ENCODE measurements at places on chromosomes 4 and X.

DNA sequence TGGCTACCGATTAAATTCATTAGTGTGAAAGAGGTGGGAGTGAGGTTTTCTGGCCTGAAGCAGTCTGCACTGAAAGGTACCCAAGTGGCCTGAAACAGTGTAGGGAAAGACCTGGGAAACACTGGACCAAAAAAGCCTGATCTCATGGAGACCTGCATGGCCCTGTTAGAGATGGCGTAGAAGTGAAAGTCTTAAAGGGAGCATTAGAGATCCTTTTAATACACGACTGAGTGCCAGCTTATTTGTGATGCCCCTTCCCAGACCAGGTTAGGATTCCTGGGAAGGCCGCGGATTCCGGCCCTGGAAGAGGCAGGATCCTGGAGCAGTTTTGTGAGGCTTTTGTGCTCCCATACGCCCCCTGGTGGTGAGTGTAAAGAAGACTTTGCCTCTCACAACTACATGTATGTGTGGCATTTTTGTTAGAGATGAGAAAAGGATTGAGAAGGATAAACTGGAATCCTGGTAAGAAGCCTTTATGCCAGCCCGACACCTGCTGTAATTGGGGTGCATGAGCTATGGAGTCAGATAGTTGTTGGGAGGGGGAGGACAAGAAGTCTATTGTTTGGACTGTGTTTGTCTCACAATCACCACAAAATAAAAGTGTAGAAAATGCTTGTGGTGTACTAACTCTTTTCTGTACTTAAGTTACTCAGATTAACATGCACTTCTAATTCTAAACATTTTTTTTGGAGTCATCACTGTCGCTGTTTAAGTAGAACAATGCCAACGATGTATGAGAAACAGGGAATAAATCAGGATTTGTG is 54.0 kb downstream of the JADE1 start:
- DNase-seq: peak; percentile 76

DNA sequence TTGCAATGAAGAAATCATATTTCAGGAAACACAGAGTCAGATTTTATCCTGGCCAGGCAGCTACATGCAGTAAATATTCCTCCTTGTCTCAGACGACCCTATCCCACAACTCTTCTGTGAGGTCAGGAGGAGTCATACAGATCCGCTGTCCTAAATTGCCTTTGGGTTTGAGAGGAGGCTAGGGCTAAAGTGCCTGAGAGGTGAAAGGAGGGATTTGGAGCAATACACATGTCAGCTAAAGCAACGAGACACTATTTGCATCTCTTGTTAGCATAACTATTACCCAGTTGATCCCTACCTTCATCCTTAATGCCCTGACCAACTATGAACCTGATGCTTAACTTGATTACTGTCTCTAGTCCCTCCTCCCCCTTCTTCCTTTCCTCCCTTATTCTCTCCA is 98.6 kb downstream of the TBC1D19 start:
- no peak for DNase-seq

- DNase-seq: no peak
Observed at GRCh38 chr4:89572224-89572858, 264.6 kb downstream of the SNCA start.

- DNase-seq: no peak
Observed at GRCh38 chr4:6489927-6490326, 17.5 kb upstream of the PPP2R2C start.

DNA sequence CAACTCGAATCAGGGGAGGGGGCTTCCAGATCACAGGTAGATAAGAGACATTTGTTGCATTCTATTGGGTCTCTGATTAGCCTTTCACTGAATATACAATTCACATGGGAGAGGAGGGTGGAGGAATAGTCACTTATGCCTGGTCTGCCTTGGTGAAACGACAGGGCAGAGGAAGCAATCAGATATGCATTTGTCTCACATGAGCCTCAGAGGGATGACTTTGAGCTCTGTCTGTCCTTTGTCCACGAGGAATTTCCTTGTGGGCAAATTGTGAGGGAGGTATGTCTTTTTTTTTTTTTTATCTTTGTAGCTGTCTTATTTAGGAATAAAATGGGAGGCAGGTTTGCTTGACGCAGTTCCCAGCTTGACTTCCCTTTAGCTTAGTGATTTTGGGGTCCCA is 28.5 kb upstream of the TMSB4X start:
- no peak for DNase-seq

GRCh38 chrX:31251336-31251735 is 179.5 kb upstream of the FTHL17 start:
- DNase-seq: no peak

DNA sequence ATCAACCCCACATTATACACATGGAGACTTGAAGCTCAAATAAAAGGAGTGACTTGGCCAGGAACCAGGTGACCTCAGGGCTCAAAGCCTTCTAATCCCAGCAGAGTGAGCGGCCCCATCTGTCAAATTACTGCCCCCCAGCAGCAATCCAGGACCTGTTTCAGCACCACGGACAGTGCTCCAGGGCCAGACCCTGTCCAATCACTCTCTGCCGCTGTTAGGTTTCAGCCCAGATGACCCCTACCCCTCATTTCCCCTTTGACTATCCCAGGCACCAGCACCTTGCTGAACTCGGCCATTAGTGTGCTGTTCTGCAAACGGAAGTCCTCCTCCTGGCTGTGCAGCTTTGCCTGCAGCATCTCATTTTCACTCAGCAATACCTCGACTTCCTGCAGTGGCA is 5.1 kb downstream of the GRIPAP1 start:
- DNase-seq: no peak

GRCh38 chr4:169279108-169279507 is 8.4 kb upstream of the SH3RF1 start:
- DNase-seq: no peak

GRCh38 chr4:31647786-31648185 is 927.6 kb downstream of the PCDH7 start:
- DNase-seq: no peak

- no peak for DNase-seq
Observed at GRCh38 chr4:135338181-135338580, 1136.6 kb upstream of the PABPC4L start.

DNA sequence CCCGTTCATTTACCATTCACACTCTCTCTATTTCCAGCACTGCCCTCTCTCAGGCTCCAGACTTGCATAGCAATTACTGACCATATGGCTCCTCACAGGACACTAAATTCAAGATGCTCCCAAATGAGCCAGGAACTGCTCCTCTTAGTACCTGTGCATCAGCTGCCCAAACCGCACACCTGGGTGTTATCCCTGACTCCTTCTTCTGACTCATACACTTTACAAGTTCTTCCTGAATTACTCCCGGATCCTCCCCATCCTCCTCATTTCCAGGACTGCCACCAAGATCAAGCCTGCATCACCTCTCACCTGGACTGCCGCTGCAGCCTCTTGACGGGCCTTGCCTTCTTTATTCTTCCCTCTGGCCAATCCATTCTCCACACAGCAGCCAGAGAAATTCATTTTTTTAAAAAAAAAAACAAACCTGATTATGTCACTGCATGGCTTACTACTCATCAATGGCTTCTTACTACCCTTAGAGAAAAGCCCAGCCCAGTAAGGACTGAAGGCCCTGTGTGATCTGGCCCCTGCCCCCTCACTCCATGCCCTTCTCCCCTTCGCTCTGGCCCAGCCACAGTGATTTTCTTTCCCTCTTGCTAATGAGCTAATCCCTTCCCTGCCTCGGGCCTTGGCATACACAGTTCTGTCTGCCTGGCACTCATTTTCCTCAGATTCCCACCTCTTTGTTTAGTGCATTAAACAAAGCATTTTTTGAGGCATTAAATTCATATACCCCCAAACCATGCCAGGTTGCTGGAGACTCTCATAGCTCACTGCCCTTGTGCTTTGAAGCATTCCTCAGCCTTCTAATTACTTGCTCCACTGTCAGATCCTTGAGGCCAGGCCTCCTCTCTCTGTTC is 92.0 kb downstream of the PDGFRA start:
- DNase-seq: no peak

DNA sequence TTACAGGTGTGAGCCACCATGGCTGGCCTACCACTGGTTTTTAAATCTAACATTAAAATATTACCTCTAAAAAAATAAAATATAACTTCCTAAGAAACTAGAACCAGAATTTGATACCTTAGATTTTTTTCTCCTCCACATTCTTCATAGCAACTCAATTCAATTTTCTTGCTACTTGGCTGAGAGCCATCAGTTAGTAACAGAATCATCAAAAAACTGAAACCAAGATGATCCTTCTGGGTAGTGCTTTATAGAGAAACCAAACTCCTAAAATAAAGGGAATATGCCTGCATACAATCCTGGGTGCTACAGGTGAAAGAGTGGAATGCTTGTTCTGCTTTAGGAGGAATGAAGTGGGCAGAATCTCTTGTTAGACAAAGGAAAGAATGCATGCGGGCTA is 64.4 kb downstream of the RPS3A start:
- DNase-seq: no peak

- DNase-seq: no peak
Observed at GRCh38 chrX:40155589-40156469, 58.1 kb upstream of the BCOR start.

DNA sequence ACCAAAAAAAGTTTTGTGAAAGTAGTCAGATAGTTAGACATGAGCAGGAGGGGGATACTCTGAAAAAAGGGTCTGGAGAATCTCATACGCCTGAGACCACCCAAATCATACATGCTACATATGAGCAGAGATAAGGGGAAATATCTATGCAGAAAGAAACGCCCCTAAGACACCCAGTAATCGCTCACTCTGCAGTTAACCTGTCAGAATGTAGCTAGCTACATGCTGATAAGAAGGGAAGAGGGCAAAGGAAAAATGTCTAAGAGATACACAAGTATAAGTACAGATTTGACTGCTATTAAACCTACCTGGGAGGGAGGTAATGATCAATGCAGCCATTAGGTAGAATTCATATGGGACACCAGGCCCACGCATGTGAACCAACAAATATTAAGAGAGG is 1159.5 kb upstream of the PCDH10 start:
- no peak for DNase-seq

DNA sequence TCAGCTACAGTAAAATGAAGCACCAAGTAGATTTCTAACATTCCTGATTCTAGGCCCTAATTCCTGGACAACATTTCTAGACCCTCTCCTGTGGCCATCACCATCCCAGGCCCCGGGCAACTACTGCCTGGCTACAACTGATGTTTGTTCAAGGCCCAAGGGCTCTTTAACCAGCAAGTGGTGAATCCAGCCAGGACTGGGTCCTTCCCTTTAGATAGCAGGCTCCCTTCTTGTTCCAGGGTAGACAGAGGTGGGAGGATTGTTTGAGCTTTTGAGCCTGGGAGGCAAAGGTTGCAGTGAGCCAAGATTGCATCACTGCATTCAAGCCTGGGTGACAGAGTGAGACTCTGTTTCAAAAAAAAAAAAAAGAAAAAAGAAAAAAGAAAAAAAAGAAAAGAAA is 12.7 kb upstream of the AADAT start:
- DNase-seq: no peak

DNA sequence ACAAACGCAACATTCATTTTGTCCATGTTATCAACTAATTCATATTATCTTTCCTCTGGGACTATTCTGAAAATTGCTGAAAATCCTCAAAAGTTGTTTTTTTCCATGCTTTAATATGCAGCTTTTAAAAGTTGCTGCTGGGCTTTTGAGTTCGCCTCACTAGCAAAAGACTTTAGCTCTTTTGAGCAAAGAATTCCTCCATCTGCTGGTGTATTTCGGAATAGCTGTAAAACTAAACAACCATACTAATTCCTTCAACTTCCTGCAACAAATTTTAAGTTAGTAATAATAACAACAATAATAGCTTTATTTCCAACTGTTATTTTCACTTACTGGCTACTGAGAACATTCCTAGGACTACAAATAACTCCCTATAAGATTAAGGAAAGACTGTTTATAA is 124.5 kb upstream of the PLAC1 start:
- DNase-seq: peak; percentile 17

DNA sequence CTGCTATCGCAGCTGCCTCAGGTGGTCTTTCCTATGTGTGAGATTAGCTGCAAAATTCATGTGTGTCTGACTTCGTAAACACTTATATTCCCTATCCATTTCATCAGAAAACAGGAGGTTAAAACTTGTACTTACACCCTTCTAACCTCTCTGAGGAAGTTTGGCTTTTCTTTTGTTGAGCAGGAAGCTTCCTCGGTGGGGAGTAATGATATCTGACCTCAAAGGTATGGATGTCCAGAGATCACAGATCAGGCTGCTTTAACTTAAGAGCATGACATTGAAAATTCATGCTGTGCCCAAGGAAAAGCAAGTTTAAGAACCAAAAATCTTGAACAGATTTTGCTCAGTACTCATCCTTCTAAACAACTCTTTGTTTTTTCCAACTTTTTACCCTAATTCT is 429.1 kb downstream of the STIM2 start:
- DNase-seq: no peak

GRCh38 chr4:177568931-177569330 is 126.7 kb upstream of the AGA start:
- no peak for DNase-seq

DNA sequence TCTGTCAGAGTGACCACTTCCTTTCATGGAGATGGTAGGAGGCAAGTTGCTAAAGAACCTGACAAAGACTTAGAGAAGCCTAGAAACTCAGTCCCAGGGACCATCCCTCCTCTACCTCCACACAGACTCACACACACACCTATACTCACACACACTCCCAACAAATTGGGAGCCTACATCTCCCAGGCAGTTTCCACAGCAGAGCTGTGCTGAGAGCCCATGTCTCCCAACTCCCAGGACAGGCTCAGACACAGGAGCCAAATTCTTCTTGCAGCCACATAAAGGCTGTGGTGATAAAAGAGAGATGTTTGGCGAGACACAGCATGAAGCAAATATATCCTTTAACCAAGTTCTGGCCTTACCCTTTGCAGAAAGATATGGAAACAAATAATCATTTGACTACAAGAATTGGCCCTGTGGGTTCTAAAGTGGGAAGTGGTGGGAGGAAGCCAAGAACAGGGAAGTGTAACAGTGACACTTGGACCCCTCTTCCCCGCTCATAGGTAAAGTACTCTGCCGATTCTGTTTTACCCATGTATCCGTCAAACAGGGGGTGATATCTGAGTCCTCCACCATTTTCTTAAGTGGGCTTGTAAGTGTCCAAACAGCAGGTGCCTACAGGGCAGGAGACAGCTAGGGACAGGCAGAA is 11.0 kb upstream of the IDS start:
- DNase-seq: peak; percentile 27

DNA sequence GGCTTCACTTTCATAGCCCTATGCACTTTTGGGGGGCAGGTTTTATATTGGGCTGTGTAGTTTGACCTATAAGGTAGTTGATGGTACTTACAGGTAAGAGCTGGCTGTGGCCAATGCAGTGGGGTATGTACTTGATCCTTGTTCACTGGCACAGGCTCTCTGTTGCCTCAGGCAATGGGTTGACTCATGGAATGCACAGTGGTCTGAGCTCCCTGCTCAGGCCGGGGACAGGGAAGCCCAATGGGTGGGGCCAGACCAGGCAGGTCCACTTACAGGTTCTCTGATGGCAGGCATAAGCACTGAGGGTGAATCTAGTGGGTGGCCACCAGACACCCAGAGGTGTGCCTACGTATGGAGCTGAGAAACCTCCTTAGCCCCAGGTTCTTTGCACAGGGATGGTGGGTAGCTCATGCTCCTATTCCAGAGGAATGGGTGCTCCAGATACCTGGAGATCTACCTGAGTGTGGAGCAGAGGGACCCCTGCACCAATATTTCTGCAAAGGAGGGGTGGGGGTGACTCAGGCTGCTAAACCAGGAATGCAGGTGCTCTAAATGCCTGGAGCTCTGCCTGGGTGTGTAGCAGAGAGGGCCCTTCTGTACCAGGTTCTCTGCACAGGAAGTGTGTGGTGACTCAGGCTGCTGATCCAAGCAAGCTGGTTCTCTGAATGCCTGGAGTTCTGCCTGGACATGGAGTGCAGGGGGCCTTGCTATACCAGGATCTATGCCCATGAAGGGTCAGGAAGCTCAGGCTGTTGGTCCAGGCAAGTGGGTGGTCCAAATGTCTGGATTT is 52.3 kb downstream of the IL1RAPL2 start:
- no peak for DNase-seq

All from suppressor macrophage (primary cell).